ENCODE measurements at places on chromosomes 3 and 15.

DNA sequence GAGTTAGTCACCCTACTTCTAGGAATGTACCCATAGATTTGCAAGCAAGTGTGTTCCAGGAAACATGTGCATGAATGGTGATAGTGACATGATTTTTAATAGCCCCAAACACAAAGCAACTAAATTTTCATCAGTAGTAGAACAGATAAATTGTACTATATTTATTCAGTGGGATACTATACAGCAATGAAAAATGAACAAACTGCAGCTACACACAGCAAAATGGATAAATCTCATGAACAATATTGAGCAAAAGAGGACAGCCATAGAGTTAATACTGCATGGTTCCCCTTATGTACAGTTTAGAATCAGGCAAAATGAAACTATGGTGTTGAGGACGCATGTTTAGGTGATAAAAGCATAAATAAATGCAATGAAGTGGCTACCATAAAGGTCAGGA lies 26.0 kb downstream of the MESP1 start:
- DNase-seq = no peak

DNA sequence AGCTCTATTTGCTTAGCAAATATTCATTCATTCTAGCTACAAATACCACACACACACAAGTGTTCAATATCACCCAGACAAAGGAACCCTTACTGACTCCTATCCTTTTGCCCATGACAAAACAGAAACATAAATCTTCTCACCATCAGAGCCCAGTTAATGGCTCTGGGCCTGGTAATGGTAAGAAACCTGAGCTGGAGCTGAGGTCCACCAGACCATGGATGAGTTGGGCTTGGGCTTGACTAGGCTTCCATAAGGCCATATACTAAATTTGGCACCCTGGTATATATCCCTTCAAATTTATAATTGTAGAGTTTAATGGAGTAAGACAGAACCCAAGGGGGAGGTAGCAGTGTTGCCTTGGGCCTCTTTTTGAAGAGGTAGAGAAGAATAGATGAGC lies 29.4 kb downstream of the GPR176 start:
- DNase-seq = no peak

DNA sequence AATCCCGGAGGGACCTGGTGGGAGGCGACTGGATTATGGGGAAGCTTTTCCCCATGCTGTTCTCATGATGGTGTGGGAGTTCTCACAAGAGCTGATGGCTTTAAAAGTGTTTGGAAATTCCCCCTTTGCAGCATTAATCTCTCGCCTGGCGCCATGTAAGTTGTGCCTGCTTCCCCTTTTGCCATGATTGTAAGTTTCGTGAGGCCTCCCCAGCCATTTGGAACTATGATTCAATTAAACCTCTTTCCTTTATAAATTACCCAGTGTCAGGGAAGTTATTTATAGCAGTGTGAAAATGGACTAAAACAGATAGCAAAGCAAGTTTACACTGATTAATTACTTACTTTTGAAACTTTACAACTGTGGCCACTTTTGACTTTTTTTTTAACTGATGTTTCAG lies 10.6 kb upstream of the U2SURP start:
- DNase-seq = no peak

DNA sequence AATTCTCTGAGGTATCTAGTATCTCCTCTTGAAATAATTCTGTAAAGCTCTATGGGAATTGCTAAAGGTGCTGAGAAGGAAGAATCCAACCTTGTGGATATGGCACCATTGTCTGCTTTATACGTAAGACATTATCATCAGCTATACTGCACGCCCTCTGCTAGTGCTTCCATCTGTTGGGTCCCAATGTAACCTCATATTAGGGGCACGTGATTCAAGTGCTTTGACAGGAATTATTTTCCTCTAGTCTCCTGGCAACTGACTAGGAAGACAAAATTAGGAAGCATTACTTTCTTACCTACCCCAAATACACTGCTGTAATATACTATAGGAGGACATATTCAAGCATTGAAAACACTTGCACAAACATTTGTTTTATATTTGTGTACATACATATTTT lies 24.0 kb downstream of the COPS2 start:
- DNase-seq = no peak

GRCh38 chr3:123090728-123091531 lies 24.1 kb downstream of the PDIA5 start:
- no peak for DNase-seq

DNA sequence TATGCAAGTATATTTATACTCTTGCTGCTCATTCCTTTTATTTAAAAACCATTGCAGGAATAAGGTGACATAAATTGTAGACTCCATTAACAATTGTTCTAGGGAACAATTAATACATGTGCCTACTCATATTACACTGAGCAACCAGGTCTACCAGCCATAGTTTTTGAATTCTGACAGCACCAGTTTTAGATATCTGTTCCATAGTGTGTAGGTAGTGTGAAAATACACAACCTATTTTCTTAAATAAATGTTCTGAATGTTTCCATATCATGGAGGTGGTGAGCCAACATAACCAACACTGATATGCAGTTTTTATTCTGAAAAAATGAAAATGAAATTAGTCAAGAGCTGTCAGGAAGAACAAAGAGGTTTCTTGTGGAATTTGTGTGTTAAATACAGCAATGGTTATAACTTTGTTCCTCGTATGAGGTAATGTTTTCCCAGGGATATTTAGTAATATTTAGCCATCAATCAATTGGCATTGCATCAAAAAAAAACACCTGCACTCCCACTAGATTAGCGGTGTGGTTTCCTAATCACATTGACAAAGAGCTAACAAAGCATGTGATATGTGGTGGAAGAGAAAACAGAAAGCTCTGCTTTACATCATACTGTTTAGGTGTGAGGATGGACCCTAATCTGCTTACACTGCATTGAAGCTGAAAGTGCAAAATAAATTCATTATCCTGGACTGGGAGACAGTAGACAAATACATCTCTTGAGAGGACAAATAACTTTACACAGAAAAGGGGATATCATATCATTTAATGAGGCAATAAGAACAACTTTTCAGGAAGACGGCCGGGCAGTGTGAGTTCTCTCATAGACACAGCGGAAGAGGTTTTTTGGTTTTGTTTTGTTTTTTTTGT lies 369.5 kb upstream of the THBS1 start:
- DNase-seq = no peak

- no peak for DNase-seq
These were observed 165.6 kb downstream of the LPP start for GRCh38 chr3:188319569-188319968.

DNA sequence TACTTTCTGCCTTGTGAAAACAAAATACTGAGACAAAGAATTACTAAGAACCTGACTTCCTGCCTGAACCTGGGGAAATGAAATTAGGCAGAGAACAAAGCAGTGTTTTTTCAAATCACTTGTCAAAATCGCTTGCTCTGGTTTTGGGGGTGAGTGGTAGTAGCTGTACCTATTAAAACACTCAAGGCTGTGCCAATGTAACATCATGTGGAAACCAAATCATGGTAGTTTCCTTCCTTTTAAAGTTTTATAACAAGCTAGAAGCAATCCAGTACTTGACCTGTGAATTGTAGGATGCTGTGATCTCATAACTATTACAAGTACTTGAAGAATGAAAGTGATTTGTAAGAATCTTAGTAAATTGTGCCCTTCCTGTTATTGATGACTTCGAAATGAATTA lies 6.7 kb downstream of the CMTM8 start:
- DNase-seq = no peak

DNA sequence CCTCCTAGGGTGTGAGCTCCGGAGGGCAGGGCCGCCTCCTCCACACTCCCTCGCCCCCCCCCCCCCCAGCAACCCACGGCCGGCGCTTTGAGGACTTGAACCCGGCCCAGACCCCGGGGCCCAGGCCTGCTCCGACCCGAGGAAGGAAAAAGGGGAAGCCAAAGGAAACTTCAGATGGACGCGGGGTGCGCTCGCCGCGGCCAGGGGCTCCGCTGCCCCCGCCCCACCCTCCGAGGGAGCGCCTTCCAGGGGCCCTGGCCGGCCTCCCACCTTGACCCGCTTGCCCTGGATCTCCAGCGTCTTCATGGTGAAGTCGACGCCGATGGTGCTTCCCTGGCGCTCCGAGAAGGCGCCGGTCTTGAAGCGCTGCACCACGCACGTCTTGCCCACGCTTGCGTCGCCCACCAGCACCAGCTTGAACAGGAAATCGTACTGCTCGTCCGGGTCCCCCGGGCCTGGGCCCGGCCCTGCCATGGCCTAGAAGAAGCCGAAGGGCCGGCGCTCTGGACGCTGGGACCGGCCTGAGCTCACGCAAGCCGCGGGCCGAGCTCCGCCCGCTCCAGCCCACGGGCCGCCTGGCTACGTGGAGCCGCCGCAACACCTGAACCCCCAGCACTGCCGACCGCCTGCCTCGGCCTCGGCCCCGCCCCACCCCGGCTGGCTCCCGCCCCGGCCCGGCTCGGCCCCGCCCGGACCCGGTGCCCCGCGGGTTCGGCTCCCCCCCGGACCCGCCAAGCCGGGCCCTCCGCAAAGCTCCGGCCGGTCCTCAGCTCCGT lies 400 bp downstream of the RAB43 start:
- no peak for DNase-seq

DNA sequence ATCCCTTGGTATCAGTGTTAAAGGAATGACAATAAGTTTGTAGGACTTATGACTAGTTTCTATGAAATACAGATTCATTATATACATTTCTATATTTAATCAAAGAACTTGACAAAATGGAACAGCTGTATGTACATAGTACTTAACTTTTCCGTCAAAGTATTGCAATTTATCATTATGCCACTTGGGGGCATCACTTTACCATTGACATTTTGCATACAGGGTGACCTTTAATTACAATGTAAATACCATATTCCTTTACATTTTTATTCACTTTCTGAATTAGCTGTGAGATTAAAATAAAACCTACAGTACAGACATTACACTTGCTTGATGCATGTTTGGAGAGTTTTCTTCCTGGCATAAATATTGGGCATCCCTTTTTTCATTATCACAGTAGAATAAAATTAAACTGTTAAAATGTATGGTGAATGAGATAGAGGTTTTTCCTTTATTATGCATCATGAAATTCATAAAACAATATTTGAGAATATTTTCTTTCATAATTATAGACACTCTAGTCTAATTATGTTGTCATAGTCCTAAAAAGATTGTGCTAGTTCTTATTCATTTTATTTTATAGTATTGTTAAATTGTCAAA lies 6.9 kb downstream of the NEK11 start:
- DNase-seq = no peak

DNA sequence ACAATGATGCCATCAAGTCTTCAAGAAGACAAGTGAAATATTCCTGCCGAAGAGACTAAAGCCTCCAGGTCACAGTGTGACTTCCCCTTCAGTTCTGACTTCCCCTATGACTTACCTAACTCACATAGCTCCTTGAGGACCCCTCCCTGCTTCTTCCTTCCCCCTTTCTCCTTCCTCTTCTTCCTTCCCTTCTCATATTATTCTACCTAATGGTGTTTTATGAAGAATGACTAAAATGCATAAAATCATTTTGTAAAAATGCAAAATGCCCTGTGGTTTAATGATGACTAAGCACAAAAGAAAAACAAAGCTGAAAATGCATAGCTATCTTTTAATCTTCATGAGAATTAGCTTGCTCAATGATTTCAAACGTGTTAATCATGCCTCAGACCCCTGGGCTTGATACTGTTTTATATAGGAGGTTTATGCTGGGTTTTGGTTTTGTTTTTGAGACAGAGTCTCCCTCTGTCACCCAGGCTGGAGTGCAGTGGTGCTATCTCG lies 26.1 kb upstream of the TM4SF4 start:
- no peak for DNase-seq

DNA sequence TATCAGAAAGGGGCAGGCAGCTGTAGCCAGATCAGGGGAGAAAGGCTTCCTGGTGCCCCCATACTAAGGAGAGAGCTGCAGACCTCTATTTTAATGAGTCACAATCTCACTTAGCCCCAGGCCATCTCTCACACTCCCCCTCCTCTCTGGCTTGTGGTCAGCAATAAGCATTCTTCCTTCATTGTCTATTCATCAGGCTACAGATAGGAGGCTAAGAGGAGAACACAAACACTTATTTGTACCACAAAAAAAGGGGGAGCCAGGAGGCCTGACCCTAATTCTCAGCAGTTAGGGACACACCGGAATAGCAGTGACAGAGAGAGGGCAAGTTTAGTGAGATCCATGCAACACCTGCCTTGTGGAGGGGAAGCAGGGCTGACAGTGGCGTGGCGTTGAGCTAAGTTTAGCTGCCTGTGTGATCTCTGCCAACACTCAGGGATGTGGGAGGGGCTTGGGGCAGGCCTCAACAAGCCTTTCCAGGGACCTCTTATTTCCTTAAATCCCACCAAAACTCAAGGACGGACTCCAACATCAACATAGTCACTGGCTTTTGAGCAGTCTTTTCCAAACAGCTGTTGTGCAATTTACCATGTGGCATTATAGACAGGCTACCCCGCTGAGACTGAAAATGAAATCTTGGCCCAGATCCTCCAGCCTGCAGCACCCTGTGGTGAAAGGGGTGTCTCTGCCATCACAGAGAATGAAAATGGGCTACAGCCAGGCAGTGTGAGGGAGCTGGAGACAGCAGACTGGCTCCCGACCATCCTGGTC lies 191.9 kb upstream of the TSC22D2 start:
- DNase-seq = no peak

DNA sequence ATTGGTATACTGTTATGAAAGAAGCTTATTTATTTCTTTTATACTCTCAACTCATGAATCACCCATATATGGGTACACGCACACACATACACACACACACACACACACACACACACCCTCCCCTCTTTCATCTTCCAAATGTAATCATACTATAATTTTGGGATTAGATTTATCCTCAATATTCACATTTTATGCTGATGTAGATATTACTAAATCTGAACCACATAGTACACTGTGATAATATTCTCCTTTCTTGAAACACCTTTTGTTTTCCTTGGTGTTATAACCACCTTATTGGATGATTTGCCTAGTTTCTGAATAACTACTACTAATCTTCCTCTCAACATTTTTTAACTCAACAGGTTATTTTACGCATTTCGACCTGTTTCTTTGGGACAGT lies 8.1 kb upstream of the GHSR start:
- no peak for DNase-seq

DNA sequence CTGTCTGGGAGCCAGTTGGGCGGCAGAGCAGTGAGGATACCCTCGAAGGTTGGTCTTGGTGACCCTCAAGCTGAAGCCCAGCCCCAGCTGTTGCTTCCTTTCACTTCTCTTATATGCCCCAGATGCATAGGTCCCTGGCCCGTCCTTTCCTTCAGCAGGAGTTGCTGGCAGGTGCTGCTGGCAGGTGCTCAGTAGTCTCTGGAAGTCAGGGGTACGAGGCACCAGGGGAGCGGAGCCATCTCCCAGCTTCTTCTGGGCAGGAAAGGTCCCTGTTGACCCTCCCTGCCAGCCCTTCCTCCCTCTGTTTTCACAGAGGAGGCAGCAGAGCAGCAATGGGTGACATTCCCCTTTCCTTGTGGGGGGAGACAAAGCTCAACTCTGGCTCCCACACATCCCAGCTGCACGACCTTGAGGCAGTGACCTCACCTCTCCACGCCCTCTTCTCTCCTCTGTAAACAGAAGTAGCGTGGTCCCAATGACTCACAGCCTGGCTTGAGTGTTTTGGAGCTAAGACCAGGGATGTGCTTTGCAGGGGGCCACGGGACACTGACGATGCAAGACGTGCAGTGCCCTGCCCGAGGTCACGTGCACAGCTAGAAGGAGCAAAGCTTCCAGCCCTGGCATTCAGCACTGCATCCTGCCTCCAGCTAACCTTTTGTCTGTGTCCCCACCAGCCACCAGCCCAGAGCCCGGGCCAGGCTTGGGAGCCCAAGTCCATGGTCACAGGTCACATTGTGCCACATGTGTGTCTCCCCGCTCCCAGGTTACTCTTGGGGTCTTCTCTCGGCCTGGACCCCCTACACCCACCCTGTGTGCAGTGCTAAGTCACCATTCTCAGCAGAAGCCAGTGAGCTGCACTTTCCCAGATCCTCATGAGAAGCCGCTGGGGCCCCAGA lies 49.7 kb downstream of the SLC6A6 start:
- peak; percentile 29 for DNase-seq

Measured in amygdala (tissue), 56 donors.